T-helper 2 cell treated with Interferon-gamma antibody and Interleukin-4, amounts not matched to agents 100 ng/mL and 5 ng/mL, for 36 hours (primary cell): ENCODE measurements at places on chromosomes 4 and X. TPM values are rescaled to one million over a fixed set of nuclear protein-coding genes. Genes with fewer than 3 reads are reported as not detected.

Gene ASB9
- 0.77 and 1.2 TPM in 2 replicates for total RNA-seq

Gene EREG
- not detected in 2 replicates for total RNA-seq

Gene SCRG1
- not detected in 2 replicates for total RNA-seq

Gene GUCY1A1
- total RNA-seq, result not detected in 2 replicates

Gene SMIM10L2A
- 0.48 and 0.55 TPM in 2 replicates for total RNA-seq
